ENCODE measurements at places on chromosomes 5 and 9.

DNA sequence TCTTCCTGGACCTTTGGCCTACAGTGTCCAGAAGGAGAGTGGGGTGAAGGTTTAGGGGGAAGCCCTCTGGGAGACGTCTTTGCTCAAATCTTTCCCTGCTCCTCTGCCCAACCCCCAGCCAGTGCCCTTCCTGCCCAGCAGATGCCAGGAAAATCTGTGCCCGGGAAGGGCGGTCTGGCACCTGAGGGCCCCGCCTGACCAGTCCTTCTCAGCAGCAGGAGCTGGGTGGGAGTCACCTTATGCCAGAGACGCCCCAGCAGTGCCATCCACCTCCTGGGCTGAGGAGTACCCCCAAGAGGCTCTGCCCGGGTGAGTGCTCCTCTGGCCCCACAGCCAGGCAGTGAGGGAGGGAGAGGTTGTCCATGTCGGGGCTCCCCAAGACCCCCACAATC is 14.9 kb upstream of the CERCAM start:
- no peak for DNase-seq

DNA sequence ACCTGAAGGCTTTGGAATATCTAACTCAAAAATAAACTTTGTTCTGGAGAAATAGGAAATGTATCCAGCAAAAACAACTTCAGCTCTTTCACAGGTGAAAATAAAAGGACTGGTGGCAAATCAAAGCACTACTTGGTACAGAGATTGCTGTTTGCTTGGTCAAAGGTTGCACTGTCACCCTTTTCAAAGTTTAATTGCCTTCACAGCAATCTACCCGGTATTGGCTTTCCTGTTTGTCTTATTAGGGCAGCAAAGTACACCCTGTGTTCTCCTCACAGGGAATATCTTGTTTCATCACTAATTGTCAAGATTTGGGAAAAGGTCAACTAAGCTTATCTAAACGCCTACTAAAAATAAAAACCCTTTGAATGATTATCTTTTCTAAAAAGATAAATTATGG is 214.1 kb upstream of the ADCY2 start:
- DNase-seq = no peak

DNA sequence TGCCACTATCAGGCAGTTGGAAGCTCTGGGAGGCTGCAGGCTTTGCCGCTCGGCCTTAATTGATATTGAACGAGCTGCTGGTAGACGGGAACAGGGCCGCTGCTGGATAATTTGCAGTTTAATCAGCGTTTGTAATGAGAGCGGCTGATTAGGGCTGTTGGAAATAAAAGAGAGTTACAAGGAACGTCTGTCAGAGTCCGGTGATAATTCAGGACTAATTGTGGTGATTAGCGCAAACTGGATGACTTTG is 68.2 kb upstream of the TBCA start:
- DNase-seq = no peak

DNA sequence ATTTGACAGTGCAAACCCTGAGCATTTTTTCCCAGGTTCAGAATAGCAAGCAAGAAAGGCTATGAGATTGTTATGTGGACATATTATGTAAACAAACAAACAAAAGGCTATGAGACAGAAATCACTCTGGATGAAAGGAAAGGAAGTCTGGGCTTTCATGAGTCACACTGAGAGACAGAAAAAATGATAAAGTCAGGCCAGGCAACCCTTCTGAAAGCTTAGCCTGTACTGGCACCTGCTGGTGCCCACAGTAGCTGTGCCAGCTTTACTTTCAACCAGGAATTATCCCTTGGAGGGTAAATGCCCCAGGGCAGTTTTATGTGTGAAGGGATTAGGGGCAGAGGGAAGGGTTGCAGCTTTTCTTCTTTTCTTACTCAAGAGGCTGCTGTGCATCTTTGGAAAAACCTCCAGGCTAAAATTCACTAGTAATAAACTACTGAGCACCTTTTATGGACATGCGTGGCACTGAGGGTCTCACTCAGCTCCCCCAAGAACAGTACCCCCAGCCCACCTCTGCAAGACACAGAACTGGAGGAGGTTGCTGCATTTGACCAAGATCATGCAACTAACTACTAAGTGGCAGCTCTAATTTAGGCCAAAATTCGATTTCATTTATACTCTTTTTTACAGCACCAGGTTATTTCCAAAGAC is 41.7 kb downstream of the ACTL7B start:
- no peak for DNase-seq

GRCh38 chr5:176658817-176659511 is 11.7 kb downstream of the TSPAN17 start:
- DNase-seq = no peak

DNA sequence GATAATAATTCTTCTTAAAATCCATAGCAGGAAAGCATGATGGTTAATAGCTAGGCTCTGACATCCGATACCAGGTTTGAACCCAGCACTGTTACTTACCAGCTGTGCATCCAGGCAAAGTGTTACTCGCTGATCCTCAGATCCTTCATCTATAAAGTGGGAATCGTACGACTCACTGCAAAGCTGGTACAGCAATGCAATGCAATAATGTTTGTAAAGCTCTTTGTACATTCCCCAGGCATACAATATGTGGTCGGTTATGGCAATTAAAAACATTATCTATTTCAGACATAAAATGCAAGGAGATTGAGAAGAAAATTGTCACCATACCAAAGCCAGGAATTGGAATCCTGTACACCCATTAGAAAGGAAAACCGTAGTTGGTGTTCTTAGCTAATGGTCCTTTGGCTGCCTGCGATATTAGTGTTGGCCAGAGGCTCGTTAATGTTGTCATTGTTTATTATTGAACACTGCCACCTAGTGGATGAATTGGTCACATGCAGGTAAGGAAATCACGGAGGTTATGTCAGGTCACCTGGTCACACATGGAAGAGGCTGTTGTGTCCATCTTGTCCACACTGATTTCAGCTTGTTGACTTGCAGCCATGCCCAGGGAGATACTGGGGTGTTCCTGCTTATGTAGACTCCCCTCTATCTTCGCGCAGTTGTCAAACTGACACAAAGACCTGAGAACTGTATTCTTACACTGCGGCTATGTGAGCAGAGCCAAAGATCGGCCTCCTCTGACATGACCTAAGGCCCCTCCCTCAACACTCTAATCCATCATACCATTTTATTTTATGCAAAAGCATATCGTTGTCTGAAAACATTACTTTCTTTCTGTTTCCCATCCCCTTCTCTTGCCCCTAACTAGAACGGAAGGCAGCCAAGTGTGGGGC is 87.5 kb upstream of the PPP2R2B start:
- DNase-seq = peak; percentile 9

- DNase-seq = no peak
Measured at GRCh38 chr9:131735238-131736128, 4.4 kb downstream of the RAPGEF1 start.

DNA sequence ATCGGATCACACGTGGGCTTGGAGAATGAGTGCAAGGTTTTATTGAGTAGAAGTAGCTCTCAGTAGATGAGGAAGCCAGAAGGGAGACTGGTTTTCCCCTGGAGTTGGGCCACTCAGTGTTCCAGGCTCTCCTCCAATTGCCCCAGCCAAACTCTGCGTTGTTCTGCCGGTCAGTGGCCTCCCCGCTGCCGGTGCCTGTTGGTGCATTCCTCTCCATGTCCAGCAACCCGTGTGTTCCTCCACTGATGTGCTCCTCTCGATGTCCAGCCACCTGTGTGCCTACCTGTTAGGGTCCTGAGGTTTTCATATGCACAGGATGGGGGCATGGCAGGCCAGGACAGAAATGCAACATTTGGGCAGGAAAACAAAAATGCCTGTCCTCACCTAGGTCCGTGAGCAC is 888.0 kb upstream of the PTPRD start:
- DNase-seq = no peak

DNA sequence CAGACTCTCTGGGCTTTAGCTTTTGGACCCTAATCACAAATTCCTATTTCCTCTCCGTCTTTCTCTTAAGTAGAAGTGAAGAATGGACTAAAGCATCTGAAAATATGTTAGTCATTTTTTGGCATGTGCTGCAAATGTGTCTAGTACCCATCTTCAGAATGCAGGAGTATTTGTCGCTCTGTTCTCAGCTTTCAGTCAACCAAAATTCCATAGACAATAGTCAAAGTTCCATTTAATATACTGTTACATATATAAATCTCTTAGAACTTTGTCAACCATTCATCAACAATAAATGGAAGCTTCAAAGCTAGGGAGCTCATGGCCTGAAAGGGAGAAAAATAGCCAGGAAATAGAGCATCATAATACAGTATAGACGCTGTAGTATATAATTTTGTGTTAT is 509.4 kb downstream of the BNC2 start:
- DNase-seq = no peak

- DNase-seq = no peak
Measured at GRCh38 chr5:75047356-75047755, 5.0 kb downstream of the GCNT4 start.

GRCh38 chr9:110142868-110143481 is 65.0 kb downstream of the C9orf152 start:
- no peak for DNase-seq

GRCh38 chr9:127489471-127490115 is 38.3 kb downstream of the LRSAM1 start:
- no peak for DNase-seq

GRCh38 chr9:114900942-114901802 is 29.2 kb downstream of the TNFSF8 start:
- DNase-seq = no peak

- DNase-seq = no peak
Measured at GRCh38 chr9:129633207-129633606, 7.2 kb downstream of the NTMT1 start.

DNA sequence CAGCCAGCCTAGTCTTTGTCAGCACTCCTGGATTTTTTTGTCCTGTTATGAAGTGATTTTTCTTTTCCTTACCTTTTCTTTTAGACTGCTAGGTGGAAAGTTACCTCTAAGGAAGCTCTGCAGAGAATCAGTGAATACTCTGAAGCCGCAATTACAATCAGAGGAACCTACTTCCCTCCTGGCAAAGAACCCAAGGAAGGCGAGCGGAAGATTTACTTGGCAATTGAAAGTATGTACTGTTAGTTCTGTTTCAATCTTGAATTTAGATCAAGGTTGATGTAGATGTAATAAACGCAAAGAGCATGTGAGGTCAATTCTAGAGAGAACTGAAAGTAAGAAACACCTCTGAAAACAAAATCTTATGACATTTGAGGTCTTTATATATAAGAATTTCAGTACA is 27.0 kb upstream of the C5orf24 start:
- DNase-seq = no peak

- DNase-seq = no peak
Measured at GRCh38 chr9:93255994-93256877, 72.3 kb downstream of the WNK2 start.

DNA sequence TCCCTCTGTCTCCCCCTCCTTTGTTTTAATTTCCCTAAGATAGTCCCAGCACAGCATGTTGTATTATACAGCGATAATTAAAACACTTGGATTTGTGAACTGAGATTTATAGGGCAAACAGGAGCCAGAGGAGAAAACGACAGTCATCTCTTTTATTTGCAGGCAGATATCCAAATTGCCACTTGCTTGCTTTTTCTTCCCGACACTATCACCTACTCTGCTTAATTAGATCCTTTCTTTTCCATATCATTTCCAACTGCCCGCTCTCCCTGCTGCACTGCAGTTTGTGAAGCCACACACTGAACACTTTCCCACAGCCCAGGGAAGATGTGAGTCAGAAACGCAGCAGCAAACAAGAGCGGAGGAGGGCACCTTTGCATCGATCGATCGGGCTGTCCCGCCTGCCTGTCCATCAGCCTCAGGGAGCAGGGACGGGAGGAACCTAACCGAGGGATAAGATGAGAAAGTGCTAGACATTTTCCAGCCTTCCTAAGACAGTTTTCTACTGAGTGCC is 35.8 kb upstream of the SPRY4 start:
- no peak for DNase-seq

DNA sequence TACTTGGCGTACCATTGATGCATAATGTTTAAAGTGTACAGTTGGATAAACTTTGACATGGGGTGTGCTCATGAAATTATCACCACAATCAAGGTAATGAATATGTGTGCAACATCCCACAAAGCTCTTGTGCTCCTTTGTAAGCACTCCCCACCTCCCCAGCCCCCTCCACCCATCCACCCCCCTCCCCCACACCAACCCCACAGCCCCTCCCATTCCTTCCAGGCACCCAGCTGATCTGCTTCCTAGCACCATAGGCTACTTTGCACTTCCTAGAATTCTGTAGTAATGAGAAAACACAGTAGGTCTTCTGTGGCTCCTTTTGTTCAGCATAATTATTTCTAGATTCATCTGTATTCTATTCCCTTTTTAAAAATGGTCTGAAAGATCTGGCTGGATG is 24.5 kb downstream of the FGD3 start:
- DNase-seq = no peak

- no peak for DNase-seq
Measured at GRCh38 chr9:84694248-84694647, 24.7 kb downstream of the NTRK2 start.

DNA sequence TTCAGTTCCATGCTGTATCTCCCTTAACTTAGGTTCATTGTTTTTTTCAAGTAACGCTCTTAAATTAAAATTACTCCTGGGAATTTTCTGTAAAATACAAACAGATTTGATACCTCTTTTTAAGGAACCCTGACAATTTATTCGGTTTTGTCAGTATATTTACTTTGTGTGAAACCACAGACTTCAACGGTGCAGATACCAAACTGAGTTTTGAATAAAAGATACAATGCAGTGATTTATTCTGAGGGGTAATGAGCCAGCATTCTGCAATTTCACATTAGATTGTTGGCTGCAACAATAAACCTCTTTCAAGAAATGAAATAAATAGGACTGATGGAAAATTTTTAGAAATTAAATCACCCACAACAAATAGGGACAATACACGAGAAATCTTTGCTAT is 308.6 kb upstream of the EDIL3 start:
- DNase-seq = no peak

GRCh38 chr5:67222243-67223025 is 25.8 kb upstream of the CD180 start:
- no peak for DNase-seq

DNA sequence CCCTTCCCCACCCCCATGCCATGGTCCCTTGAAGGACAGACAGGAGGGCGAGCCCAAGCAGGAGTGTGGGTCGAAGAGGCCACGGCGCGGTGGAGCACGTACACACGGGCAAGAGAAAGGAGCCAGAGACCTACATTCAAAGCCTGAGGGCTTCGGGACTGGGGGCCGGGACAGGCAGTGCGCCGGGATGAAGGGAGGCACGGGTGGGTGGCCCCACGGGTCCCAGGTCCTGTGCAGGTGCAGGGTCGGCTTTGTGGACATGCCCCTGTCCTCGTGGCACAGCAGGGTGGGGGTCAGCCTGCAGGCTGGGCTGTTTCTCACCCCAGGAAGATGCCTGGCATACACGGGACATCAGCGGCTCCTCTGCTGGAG is 9.8 kb downstream of the LRRC26 start:
- no peak for DNase-seq

DNA sequence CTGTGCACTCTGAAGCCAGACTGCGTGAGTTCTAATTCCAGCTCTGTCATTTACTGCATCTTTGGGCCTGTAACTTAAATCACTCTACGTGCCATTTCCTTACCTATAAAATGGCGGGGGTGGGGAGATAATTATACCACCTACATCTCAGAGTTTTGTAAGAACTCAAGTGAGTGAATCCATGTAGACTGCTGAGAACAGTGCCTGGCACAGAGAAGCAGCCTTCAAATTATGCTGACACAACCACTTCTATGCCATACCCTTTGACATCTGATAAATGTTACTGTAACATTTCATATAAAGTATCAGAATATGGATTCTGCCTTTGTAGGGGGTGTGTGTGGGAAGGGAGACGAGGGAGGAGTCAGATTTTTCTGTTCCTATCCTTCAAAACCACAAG is 27.7 kb downstream of the ELAVL2 start:
- DNase-seq = no peak

Data from stimulated activated CD4-positive, alpha-beta T cell treated with anti-CD3 and anti-CD28 coated beads, Interleukin-15, amount 100 ng/mL, for 1 hour (primary cell).